ENCODE measurements at places on chromosomes 3 and 15. TPM values are rescaled to one million over a fixed set of nuclear protein-coding genes. Genes with fewer than 3 reads are reported as not detected.

The EXD1 gene
- total RNA-seq = not detected

The SLC6A1 gene
- total RNA-seq = 0.29 TPM

- no peak for DNase-seq
Measured at GRCh38 chr3:13420045-13420830, at the start of gene NUP210. Gene NUP210, minus strand, starts transcription at chr3:13420322. Its CDS starts 96 bp downstream, at chr3:13420226.

DNA sequence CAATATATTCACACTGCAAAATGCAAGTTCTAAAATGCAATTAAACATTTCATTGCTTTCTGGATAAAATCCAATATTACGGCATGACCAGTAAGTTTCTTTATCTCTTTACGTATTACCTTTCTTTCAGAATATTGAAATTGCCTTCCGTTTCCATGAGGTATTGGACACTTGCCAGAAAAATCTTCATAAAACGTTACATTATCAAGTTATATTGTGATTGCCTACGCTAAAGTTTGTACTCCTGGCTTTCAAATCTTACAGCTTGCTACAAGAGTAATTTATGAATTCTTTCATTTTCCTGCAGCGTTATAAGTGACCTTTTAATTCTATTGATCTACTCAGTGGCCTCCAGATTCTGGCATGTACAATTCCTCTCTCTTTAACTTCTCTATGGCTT, 1349.3 kb downstream of the OTOL1 start:
- DNase-seq = no peak

GRCh38 chr3:137970914-137971831, 38.8 kb upstream of the CLDN18 start:
- peak; percentile 22 for DNase-seq

GRCh38 chr3:36146404-36146803, 233.9 kb upstream of the STAC start:
- no peak for DNase-seq

All from uterus (tissue), 4 donors.